Stimulated activated CD8-positive, alpha-beta memory T cell treated with anti-CD3 and anti-CD28 coated beads, Interleukin-2, amount 100 ng/mL, for 1 hour (primary cell): ENCODE measurements at places on chromosomes 4 and X.

DNA sequence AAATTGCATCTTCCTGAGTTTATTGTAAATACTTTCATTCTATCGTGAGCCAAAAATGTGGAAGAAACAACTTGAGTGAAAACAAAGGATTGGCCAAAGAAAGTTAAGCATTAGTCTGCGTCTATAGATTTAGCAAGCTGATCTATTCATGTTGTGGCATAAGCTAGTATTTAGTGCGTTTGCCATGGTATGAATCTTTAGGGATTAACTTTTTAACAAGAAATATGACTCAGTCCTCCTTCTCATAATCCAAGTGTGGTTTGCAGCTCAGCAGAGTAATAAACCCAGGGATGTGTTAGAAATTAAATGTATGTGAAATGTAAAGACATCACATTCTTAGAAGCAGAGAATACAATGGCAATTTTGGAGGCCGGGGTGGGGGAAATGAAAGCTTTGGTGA is 1110.9 kb downstream of the NLGN4X start:
- no peak for DNase-seq

- DNase-seq, result no peak
Observed at GRCh38 chr4:3522326-3522640, 9.9 kb downstream of the LRPAP1 start.

GRCh38 chrX:153684467-153685155 is 3.1 kb upstream of the SLC6A8 start:
- DNase-seq, result no peak

- DNase-seq, result no peak
Observed at GRCh38 chr4:8595237-8596087, 2.9 kb downstream of the CPZ start.

DNA sequence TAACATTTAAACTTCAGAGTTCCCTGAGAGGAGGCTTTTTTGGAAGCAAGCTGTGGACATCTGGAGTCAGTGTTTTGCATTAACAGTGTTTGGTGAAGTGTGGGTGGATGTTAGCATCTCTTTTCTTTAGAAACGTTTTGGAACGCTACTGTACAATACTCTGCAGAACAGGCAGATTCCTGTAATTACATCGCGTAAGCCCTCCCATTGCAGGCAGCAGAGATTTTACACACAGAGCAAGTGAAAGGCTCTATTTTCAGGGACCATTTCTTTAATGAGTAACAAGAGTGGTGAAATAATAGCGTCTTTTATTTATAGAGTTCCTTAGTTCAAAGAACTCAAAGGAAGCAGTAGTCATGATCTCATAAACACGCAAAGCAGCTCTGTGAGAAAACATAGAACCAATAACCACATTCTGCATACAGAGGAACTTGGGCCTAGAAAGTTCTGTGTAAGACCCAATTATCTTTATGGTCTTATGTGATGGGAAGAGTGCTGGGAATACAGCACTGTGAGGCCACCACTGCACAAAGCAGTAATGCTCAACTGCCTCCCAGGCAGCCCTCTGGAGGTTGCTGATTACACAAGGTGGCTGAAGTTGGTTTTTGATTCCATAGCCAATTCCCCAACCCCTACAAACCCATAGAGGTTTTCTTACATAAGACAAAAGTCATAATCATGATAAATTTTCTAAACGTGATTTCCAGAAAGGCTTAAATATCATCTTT is 298.7 kb upstream of the EPHA5 start:
- DNase-seq, result no peak

DNA sequence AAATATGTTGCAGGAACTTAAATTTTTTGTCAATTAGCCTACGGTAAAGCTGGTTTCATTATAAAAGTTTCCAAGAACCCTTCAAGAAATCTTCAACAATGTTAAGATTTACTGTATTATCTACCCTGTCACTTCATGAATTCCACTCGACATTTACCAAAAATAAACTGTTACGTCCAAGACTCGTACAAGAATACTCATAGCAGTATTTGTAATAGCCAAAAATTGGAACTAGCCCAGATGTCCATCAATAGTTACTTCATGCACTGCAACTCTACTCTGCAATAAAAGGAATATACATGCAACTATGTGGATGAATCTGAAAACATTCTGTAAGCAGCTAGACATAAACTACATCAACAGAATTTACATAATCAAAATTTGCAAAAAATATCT is 13.4 kb downstream of the RBMX start:
- no peak for DNase-seq

DNA sequence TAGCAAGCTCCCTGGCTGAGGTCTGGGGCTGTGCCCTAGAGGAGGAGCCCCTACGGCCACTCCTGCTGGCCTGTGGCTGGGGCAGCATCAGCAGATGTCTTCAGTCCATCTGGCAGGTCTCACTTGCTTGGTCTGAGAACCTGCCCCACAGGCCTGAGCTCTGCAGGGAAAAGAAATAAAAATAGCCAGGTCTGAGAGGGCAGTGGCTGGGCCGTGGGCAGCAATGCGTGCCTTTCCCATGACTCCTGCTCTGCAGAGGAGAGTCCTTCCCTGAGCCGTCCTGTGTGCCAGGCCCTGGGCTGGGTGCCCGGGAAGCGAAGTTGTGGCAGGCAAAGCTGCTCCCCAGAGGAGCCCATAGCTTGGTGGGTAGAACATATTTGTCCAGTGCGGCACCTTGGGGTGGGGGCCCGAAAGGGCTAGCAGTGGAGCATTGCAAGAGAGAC is 11.3 kb upstream of the KIAA0232 start:
- DNase-seq, result no peak

GRCh38 chr4:149754526-149754925 is 61.1 kb downstream of the IQCM start:
- DNase-seq, result no peak

GRCh38 chrX:150508451-150509367 is 59.7 kb upstream of the MTM1 start:
- DNase-seq, result no peak

- DNase-seq, result no peak
Observed at GRCh38 chr4:139142980-139143379, 34.0 kb downstream of the ELF2 start.

- no peak for DNase-seq
Observed at GRCh38 chr4:183816882-183817509, 88.1 kb upstream of the STOX2 start.

- DNase-seq, result no peak
Observed at GRCh38 chrX:45557387-45557786, 356.7 kb upstream of the DIPK2B start.

- no peak for DNase-seq
Observed at GRCh38 chr4:128571747-128572146, 237.8 kb upstream of the JADE1 start.

- no peak for DNase-seq
Observed at GRCh38 chrX:72046447-72046846, 85.3 kb downstream of the RTL5 start.

- peak; percentile 17 for DNase-seq
Observed at GRCh38 chrX:153818571-153819383, 11.6 kb downstream of the PDZD4 start.

DNA sequence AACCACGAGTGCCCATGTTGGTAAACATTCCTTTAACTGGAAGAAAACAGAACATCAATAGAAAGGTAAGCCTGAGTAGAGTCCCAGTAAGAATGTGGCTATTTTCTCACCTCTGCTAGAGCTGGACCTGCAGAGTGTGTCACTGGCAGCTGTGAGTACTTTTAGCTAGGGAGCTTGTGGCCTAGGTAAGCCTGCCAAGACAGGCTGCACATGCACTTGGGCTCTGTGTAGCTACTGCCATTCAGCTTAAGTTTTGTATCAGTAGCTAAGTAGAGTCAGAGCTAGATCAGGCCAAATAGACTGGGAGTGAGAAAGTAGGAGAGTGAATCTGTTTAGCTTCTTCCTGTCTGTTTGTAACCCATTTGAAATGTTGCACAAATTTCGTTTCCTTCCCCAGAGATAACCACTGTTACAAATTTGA is 35.3 kb downstream of the RBPJ start:
- DNase-seq, result no peak

GRCh38 chr4:124157396-124158083 is 555.0 kb downstream of the ANKRD50 start:
- no peak for DNase-seq

DNA sequence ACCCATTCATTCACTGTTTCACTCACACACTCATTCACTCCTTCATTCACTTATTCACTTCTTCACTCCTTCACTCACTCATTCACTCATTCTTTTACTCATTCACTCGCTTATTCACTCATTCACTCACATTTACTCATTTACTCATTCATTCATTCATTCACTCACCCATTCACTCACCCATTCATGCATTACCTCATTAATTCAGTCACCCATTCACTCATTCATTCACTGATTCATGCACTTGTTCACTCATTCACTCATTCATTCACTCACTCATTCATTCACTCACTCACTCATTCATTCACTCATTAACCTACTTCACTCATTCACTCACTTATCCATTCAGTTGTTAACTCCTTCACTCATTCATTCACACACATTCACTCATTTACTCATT is 70.8 kb downstream of the STK32B start:
- no peak for DNase-seq

DNA sequence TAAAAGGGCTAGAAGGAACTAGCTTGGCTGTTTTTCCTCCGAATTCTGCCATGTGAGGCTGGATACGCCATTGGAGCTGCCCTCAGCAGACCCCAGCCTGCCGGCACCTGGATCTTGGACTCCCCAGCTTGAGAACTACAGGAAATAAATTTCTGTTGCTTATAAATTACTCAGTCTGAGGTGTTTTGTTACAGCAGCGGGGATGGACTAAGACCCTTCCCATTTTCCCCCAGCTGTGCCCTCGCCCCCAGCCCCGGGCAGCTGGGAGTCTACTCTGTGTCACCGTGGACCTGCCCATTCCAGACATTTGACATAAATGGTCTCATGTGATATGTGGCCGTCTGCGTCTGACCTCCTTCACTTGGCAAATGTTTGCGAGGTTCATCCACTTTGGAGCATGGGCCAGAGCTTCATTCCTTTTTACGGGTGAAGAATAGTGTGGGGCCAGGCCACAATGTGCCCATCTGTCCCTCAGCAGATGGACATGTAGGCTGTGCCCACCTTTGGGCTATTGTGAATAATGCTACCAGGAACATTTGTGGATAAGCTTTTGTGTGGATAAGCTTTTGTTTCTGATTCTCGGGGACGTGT is 30.7 kb upstream of the SPON2 start:
- DNase-seq, result no peak

DNA sequence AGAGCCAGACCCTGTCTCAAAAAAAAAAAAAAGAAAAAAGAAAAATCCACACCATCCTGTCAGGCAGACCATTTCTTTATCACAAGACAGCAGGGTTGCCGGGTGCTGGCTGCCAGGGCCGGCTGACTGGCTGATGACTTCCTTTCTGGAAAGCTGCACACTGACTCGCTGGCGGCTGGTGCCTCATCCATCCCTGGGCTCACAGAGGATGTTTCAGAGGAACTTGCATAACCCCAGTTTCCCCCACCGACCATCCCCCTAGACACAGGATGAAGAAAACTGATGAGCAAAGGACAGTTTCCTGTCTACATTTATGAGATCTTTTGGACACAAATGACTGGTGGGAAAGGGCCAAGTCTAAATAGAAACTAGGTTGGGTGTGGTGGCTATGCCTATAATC is 14.1 kb downstream of the HPSE start:
- DNase-seq, result no peak

DNA sequence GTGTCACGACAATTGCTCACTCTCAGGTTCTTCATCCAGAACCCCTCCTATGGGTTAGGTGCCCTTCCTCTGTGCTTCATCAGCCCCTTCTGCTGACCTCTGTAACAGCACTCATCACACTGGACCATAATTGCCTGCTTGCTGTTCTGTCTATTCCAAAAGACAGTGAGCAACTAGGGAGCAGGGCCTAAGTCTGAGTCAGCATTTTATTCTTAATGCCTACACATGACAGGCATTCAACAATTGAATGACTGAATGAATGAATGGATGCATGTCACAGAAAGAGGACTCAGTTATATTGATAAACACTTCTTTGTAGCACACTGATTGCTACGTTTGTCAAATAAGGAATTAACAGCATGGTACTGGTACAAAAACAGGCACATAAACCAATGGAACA is 317.0 kb downstream of the ZIC3 start:
- DNase-seq, result no peak

DNA sequence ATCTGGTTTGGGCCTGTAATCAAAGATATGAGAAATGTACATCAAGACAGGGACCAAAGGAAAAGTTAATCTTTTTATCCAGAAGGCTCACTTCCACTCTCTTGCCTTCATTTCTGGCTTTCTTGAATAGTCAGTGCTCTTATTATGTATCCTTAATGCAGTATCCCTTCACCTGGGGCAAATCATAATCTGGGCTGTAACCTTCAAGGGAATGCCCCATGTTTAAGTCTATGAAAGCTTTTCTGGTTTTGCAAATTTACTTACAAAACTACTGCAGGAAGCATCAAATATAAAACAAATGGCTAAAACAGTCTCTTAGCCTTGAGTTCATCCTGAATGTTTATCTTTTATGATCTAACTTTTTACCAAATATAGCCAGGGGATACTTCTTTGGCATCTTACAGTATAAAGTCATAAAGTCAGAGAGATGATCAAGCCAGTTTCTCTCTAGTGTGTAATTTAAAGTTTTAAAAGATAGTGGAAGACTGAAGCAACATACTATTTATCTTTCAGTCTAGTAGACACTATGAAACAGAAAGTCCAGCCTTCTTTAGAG is 1214.8 kb downstream of the STIM2 start:
- no peak for DNase-seq

- DNase-seq, result no peak
Observed at GRCh38 chrX:55758033-55758432, 40.5 kb downstream of the RRAGB start.

GRCh38 chr4:169311643-169312365 is 41.0 kb upstream of the SH3RF1 start:
- DNase-seq, result no peak

GRCh38 chr4:99248714-99249113 is 29.7 kb upstream of the ADH6 start:
- no peak for DNase-seq

GRCh38 chr4:88963817-88964216 is 93.2 kb downstream of the FAM13A start:
- no peak for DNase-seq

- DNase-seq, result no peak
Observed at GRCh38 chr4:77800483-77801259, 18.5 kb downstream of the CNOT6L start.

GRCh38 chrX:103734125-103734760 is 23.5 kb downstream of the TMEM31 start:
- no peak for DNase-seq

DNA sequence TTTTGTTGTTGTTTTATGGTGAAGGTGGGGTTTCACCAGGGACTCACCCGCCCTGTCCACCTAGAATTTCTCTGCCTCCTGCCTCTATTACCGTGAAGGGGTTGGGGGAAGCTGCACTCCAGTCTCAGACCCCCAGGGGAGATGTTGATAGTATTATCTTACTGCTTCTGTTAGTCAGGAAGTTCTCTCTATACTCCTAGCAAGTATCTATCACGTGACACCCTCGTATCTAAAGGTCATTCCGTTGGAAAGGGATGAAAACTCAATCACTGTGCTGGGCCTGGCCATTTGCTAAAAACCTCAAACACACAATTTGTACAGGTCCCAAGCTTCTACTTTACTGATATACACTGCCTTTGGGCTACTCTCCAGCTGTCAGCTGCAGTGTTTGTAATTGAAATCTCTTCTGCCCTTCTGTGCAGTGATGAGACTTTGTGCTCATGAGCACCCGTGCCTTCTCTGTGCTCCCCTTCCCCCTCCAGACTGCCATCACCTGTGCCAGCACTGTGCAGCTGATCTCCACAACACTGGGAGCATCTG is 188.5 kb upstream of the ANXA3 start:
- DNase-seq, result no peak
